Type B pancreatic cell (in vitro differentiated cells): ENCODE measurements at places on chromosomes 3 and 15. TPM values are rescaled to one million over a fixed set of nuclear protein-coding genes. Genes with fewer than 3 reads are reported as not detected.

The UBXN7 gene
- total RNA-seq: 77.2 and 89.2 TPM in 2 replicates

The GATM gene
- 17.8 and 26.8 TPM in 2 replicates for total RNA-seq

The LPCAT4 gene
- total RNA-seq: 87.5 and 90.6 TPM in 2 replicates

The EID1 gene
- total RNA-seq: 97.8 and 164 TPM in 2 replicates

The CHRNA5 gene
- total RNA-seq: 2.3 and 11.5 TPM in 2 replicates

GRCh38 chr15:63874616-63875015 is 40.9 kb upstream of the HERC1 start:
- no peak for DNase-seq

- no peak for DNase-seq
Observed at GRCh38 chr15:100526027-100526481, 2.7 kb downstream of the CERS3 start.

DNA sequence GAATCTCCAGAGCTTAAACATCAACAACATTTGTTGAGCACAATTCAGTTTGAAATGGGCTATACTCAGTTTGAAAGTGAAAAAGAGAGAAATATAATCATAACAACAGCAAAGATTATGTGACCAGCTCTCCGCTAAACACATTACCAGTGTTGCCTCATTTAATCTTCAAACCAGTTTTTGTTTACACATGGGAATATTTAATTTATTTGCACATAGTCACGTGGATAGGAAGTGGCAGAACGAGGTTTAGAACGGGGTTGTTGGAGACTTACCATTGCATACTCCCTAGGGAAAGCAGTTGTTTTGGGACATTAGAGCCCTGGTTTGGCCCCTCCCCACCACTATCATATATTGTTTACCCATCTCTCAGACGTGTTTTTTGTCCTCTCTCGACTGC is 77.2 kb downstream of the IL1RAP start:
- no peak for DNase-seq

DNA sequence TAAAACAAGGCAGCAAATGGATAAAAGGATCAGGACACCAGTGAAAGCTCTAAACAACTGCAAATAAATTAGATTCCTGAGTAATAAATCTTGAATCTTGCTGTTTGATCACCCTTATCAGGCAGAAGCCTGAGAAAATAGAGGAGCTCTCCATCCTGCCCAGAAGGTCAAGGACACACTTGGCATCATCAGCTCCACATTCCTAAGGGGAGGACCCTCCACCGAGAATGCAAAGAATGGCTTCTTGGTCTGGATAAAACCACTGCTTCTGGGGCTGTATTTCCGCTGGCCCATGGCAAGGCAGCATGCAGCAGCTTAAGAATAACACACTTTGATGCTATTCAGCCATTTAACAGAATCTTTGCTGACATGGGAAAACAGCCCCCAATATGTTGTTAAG is 108.9 kb upstream of the TSC22D2 start:
- DNase-seq: no peak

DNA sequence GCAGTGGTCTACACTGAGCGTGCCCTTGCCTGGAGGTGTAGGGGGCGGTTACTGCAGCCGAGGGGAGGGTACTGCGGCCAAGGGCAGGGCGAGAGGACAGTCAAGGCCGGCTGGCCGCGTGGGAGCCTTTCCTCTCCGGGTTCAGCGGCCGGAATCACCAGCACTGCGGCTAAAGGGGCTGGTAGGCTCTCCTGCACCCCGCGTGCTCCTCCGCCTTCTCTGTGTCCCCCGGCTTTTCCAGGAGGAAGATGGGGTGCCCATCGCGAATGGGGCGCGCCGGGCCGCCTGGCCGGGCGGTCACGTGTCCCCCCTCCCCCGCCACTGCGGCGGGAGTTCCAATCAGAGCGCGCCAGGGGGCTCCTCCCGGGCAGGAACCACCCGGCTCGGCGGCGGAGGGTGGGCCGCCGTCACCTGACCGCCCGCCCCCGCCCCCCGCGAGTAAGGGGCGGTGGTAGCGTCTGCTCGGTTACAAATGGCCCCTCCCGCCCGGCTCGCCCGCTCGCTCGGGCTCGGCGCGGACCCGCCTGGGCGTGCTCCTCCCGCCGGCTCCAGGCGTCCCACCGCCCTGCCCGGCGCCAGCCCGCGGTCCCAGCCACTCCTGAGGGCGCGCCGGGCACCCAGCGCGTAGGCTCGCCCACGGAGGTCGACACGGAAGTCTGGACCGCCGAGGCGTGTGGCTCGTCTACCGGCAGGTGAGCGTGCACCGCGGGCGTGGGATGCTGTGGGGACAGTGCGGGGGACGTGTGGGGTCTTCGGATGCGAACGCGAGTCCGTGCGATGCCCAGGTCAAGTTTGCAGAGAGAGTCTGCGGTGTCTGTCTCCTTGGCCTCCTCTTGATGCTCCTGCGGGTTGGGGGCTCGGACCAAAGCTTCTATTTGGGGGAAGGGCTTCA is 242.6 kb upstream of the TOPAZ1 start:
- no peak for DNase-seq

DNA sequence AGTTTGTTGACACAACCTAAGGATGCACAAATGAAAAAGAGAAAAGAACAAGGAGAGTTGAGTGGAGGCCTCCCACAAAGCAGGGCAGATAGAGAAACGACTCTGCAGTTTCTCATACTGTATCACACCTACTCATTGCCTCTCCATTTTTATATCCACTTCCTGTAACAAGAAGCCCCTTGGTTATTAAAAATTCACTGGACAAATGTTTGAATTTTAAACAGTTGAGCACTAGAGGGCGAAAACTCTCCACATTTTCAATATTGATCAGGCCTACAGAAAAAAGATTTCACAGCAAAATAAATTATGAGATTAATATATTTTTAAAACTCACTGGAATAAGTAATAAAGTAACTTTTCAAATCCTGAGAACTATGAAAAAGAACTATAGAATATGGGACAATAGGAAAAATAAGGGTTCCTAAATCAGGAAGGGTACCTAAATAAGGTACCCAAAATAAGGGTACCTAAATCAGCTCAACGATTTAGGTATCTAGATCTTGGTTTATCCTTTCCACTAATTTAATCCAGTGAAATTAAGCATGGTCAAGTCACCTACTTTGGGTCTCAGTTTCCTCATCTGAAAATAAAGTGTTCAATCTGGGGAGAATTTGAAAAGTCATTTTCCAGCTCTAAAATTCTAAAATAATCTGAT is 47.0 kb upstream of the PPIB start:
- DNase-seq: no peak

- no peak for DNase-seq
Observed at GRCh38 chr3:191283400-191283799, 45.8 kb upstream of the CCDC50 start.

DNA sequence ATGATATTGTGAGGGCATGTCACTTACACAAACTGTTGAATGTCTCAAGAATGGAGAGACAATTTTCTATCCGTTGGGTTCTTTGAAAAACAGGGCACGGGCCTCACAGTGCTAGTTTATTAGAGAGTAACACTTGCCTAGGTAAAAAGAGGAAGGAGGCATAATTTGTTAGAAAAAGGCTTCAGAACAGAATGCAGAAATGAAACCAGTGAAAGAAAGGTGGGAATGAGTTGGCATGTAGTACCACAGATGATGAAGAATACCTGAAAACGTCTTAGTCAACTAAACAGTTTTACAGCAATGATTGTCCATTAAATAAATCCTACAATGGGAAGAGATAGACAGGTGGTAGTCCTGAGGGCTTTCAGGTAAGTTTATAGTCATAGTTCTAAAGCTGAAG is 1399.7 kb upstream of the CADM2 start:
- DNase-seq: no peak

DNA sequence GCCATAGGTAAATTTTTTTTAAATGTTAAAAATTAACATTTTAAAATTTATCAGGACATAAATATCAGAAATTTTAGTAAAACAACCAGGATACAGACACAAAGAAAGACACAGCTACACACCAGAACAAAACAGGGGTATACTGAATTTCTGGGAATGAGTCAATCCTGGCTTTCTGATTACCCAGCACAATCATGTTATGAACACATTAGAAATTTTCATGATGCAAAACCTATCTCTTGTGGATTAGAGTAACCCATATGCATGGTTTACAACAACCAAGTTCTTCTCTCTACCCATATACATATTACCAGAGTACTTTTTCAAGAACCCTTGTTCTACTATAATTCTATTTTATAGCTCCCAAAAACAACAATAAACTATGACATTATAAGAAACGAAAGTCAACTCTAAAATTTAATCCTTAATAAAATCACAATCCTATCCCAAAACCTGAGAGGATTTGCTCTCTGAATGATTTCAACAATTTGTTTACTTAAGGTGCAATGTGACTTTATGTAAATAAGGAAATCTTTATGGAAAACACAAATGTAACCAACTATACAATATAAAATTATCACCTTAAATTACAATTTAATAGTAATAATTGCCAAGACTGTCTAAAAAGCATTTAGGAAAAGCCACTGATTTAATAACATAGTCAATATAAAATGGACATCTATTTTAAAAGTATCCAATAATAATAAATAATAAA is 184.5 kb downstream of the TBC1D5 start:
- DNase-seq: no peak

GRCh38 chr3:105323274-105323599 is 43.5 kb upstream of the ALCAM start:
- DNase-seq: no peak

DNA sequence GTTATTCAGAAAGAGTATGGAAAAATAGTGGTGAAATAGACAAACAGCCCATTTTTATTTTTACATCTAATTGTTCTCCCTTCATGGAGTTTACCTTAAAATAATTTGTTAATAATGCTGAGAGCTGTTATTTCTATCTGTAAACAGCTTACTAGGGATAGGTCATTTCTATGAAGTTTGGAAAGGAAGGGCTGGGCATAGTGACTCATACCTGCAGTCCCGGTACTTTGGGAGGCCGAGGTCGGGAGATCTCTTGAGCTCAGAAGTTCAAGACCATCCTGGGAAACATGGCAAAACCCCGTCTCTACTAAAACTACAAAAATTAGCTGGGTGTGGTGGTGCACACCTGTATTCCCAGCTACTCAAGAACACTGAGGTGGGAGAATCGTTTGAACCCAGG is 624.3 kb upstream of the LMCD1 start:
- DNase-seq: no peak

- no peak for DNase-seq
Observed at GRCh38 chr3:12489832-12490231, 5.6 kb downstream of the TSEN2 start.

DNA sequence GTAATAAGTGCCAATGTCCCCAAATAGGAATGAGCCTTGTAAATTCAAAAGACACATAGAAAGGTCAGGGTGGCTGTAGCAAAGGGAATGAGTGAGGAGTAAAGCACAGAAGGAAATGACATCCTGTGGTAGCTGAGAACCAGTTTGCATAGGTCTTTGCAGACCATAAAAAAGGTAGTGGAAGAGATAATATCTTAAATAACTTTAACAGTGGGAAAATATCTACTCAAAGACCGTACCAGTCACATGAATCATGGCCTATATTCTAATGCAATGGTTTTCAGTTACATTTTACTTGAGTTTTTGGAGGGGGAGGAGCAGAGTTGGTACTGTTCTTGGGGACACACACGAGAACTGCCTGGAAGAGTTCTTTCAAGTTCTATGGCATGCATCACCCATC is 297.3 kb upstream of the ADAMTS9 start:
- DNase-seq: no peak

GRCh38 chr3:128910006-128910405 is 30.6 kb downstream of the ACAD9 start:
- DNase-seq: no peak

- DNase-seq: no peak
Observed at GRCh38 chr15:72184165-72184811, 13.3 kb downstream of the GRAMD2A start.

DNA sequence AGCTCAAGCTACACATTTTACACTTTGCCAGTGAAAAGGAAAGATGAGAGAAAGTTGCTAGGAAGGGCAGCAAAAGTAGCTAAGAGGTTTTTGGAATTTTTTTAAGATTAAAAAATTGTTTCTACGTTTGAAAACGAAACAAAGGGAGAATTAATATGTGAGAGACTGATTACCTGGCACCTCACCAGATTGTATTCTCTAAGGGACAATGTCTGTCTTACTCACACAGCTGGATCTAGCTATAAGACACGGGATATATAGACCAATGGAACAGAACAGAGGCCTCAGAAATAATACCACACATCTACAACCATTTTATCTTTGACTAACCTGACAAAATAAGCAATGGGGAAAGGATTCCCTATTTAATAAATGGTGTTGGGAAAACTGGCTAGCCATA is 9.5 kb upstream of the KBTBD12 start:
- DNase-seq: no peak
